Smooth muscle cell of trachea (primary cell): ENCODE measurements at places on chromosomes 3 and 15. TPM values are rescaled to one million over a fixed set of nuclear protein-coding genes. Genes with fewer than 3 reads are reported as not detected.

C3orf49 gene
- not detected in 2 replicates for total RNA-seq

DUOX1 gene
- total RNA-seq = under 0.01 and 0.99 TPM in 2 replicates

GRAMD2A gene
- total RNA-seq = 0.15 and 0.33 TPM in 2 replicates

HIGD2B gene
- 0.15 TPM in 1 of 2 replicates, not detected in the other for total RNA-seq

NPAP1 gene
- not detected in 2 replicates for total RNA-seq

CMTM7 gene
- total RNA-seq = 4.4 and 7.9 TPM in 2 replicates

ALPK3 gene
- total RNA-seq = 0.33 and 0.87 TPM in 2 replicates

IL5RA gene
- not detected in 2 replicates for total RNA-seq

TMEM108 gene
- total RNA-seq = 0.17 TPM in 1 of 2 replicates, not detected in the other

MFSD1 gene
- 140 and 195 TPM in 2 replicates for total RNA-seq

LNP1 gene
- 5.0 and 6.8 TPM in 2 replicates for total RNA-seq

CHRD gene
- total RNA-seq = 0.73 and 2.6 TPM in 2 replicates

IQCB1 gene
- total RNA-seq = 6.1 and 18.2 TPM in 2 replicates

SLC35G2 gene
- total RNA-seq = 11.4 and 15.3 TPM in 2 replicates

SACM1L gene
- 33.9 and 42.6 TPM in 2 replicates for total RNA-seq

WWTR1 gene
- total RNA-seq = 33.2 and 39.6 TPM in 2 replicates
